ENCODE measurements at places on chromosomes 13 and 19. TPM values are rescaled to one million over a fixed set of nuclear protein-coding genes. Genes with fewer than 3 reads are reported as not detected.
A peak's percentile ranks its signal among the peaks of the same experiment; 100 is the strongest.

DNA sequence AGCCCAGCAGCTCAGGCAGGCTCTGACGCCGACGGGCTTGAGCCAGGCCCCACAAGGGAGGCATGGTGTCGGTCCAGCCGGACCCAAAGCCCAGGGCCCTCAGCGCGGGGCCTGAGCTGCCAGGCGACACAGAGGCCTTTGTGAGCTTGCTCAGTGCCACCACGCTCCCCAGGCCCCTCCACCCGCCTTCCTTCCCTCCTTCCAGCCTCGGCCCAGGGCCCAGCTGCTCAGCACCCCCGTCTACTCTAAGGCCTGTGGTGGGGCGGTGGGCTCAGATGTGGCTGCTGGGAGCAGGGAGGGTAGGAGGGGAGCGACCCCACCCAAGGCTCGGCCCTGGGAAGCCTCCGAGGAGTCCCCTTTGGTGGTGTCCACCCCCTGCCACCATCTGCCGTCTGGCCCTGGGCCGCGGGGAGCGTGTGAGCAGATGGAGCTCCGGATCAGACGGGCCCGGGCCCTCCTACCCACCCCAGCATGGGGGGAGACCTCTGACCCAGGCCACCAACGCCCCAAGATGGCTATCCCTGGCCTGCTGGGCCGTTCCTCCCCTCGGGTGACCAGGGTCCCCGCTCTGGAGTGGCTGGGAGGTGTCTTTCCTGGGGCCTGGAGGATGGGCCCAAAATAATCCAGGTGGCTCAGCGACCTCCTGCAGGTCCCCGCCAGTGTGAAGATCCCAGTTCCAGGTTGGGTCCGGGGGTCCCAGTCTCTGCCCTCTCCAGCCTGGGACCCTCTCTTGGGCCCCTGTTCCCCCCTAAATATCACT, 7.8 kb downstream of the ZBTB7A start:
- peak overlapping the region; percentile 99 for H3K27ac ChIP-seq
- peak; percentile 74 for DNase-seq
- peaks cover 21% of the 10 kb centered on the region for H3K36me3 ChIP-seq
- H3K27me3 ChIP-seq = no peaks in the 10 kb centered on the region
- H3K4me3 ChIP-seq = peak overlapping the region; percentile 89

Gene TUBA3C
- not detected for total RNA-seq

Gene RAB20
- total RNA-seq = 6.9 TPM

GRCh38 chr13:30196025-30196424, 111.3 kb downstream of the KATNAL1 start:
- no peaks in the 10 kb centered on the region for H3K4me1 ChIP-seq
- no peak overlapping the region for H3K27ac ChIP-seq
- no peaks in the 10 kb centered on the region for H3K36me3 ChIP-seq
- no peak for DNase-seq
- H3K27me3 ChIP-seq = no peaks in the 10 kb centered on the region

- no peak overlapping the region for H3K27ac ChIP-seq
- no peak overlapping the region for H3K4me3 ChIP-seq
- H3K36me3 ChIP-seq = no peaks in the 10 kb centered on the region
- no peaks in the 10 kb centered on the region for H3K4me1 ChIP-seq
- DNase-seq = no peak
Measured at GRCh38 chr19:3213159-3213558, 11.3 kb upstream of the CELF5 start.

GRCh38 chr13:91216928-91217700, 130.4 kb upstream of the MIR17HG start:
- no peak for DNase-seq
- no peaks in the 10 kb centered on the region for H3K36me3 ChIP-seq

Gene TRPC4
- total RNA-seq = 11.5 TPM

- H3K27ac ChIP-seq = no peak overlapping the region
- no peaks in the 10 kb centered on the region for H3K36me3 ChIP-seq
- DNase-seq = no peak
- H3K4me3 ChIP-seq = no peak overlapping the region
- no peaks in the 10 kb centered on the region for H3K4me1 ChIP-seq
Measured at GRCh38 chr13:60335531-60335930, 61.5 kb upstream of the TDRD3 start.

DNA sequence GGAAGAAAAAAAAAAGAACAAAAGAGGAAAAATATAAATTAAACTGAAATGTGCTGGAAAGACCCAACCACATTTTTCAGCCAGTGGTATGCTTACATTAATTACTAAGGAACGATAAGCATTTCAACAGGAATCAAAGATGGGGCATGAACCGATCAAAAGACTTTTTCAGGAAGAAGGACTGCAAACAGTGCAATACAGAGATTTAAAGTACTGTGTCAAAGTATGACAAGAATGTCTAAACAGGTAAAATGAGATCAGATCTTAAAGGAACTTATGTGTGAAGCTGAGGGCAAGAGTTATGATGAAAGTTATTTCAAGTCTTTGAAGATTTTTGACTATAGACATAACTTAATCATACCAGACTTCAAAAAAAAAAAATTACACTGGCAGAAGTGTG, 1761.8 kb downstream of the SLITRK5 start:
- no peak overlapping the region for H3K27ac ChIP-seq
- H3K4me3 ChIP-seq = no peak overlapping the region
- no peak for DNase-seq
- no peaks in the 10 kb centered on the region for H3K36me3 ChIP-seq
- H3K27me3 ChIP-seq = no peaks in the 10 kb centered on the region
- H3K4me1 ChIP-seq = no peaks in the 10 kb centered on the region

Gene EXOC3L2
- total RNA-seq = not detected

Data from sigmoid colon (tissue), 7 donors.